ENCODE measurements at places on chromosomes 13 and 19.
A peak's percentile ranks its signal among the peaks of the same experiment; 100 is the strongest.

GRCh38 chr19:4636151-4636717 lies 3.1 kb upstream of the TNFAIP8L1 start:
- H3K27me3 ChIP-seq: no peaks in the 10 kb centered on the region
- peak; percentile 77 for DNase-seq
- no peaks in the 10 kb centered on the region for H3K36me3 ChIP-seq
- H3K4me1 ChIP-seq: peaks cover 48% of the 10 kb centered on the region
- no peak overlapping the region for H3K27ac ChIP-seq
- peak overlapping the region; percentile 46 for H3K4me3 ChIP-seq

GRCh38 chr19:12580180-12580694 lies 29.0 kb upstream of the ZNF564 start:
- peaks cover 30% of the 10 kb centered on the region for H3K36me3 ChIP-seq
- H3K27me3 ChIP-seq: no peaks in the 10 kb centered on the region
- no peaks in the 10 kb centered on the region for H3K4me1 ChIP-seq

- no peak overlapping the region for H3K27ac ChIP-seq
- H3K36me3 ChIP-seq: no peaks in the 10 kb centered on the region
- no peaks in the 10 kb centered on the region for H3K27me3 ChIP-seq
- DNase-seq: no peak
These were observed 62.2 kb upstream of the ARGLU1 start for GRCh38 chr13:106630162-106630561.

- H3K27ac ChIP-seq: no peak overlapping the region
- DNase-seq: no peak
- H3K4me3 ChIP-seq: no peak overlapping the region
These were observed 307.0 kb downstream of the UQCRFS1 start for GRCh38 chr19:28905996-28906395.

All from natural killer cell (primary cell).